Stimulated activated CD4-positive, alpha-beta T cell treated with anti-CD3 and anti-CD28 coated beads, Interleukin-2, amount 100 ng/mL, for 24 hours (primary cell): ENCODE measurements at places on chromosomes 7 and 10.

- no peak for DNase-seq
Observed at GRCh38 chr10:64209561-64209960, 688.4 kb downstream of the REEP3 start.

DNA sequence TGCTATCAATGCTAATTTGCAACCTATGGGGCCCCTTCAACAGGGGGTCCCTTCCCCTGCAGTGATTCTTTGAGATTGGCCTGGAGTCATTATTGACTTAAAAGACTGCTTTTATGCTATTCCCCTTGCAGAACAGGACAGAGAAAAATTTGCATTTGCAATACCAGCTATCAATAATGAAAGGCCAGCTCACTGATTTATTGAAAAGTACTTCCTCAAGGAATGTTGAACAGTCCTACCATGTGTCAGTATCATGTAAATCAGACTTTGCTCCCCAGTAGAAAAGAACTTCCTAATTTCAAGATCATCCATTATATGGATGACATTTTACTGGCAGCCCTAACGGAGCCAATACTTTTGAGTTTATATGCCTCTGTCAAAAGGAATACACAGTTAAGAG, 29.7 kb upstream of the ABCA13 start:
- no peak for DNase-seq

GRCh38 chr7:150857276-150858055, 5.1 kb downstream of the AOC1 start:
- peak; percentile 7 for DNase-seq

GRCh38 chr7:26127411-26127810, 24.6 kb upstream of the NFE2L3 start:
- DNase-seq: no peak

DNA sequence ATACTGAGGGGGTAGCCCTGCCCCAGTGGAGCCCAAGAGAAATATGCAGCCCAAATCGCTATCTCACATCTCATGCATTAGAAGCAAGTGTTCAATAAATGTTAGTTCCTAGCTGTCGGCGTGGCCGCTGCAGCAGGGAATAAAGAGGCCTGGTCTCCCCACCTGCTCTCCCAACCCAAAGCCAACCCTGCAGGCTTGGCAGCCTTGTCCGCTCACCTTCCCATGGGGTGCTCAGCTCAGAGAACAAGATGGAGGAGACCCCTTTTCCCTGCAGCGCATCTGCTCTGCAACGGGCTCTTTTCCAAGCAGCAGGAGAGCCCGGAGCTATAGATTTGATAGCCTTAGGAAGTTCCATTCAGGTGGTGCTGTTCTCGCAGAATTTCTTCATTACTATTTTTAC, 12.0 kb upstream of the DOCK1 start:
- DNase-seq: no peak

DNA sequence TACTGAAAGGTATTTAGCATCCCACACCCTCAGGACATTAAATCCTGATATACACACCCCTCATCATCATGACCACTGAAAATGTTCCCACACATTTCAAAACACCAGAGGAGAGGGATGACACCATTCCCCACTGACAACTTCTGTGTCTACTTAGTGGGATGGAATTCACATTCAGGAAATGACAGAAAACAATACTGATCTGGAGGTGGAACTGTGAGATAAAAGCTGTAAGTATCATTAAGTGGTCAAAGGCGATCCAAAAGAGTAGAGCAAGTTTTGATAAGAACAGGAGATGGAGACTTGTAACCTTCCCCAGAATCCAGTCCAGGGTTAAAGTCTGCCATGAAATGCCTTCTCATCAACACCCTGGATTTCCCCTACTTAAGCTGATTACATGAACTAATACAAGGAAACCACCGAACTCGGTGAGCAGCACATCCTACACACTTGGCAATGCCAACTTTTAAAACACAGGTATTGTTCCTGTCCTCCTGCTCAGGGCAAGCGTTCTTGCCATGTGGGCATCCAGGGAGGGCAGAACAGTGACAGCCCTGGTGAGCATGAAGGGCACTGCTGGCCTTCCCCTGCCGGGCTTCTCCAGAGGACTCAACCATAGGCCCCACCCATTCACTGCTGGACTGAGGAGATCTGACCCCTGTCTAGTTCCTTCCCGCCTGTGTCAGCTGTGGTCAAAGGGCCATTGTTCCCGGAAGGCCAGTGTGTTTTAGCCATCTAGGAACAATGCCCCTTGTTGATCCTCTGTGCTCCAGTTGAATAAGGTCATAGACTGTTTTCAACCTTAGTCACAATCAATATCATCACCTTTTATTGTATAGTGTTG, 85.0 kb downstream of the SGMS1 start:
- DNase-seq: peak; percentile 23

- DNase-seq: no peak
Observed at GRCh38 chr10:52322936-52323335, 8.9 kb downstream of the DKK1 start.

GRCh38 chr7:131211500-131211899, 116.2 kb upstream of the MKLN1 start:
- DNase-seq: no peak

DNA sequence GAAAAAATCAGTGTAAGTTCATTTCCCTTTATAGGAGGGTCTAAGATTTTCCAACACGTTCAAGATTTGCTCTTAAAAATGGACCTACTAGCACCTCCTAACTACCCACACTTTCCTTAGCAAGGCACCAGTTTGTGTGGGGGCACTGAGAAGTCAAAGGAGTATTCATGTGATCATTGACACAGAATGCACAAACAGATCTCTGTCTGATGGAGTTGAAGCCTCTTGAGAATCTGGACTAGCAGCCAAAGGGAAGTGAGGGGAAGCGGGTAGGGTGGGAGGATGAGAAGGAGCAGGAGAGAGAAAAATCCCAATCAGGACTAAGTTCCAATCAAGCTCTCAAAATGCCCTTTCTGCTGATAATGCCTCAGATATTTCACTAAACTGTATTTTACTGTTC, 4.1 kb downstream of the MMS19 start:
- no peak for DNase-seq

DNA sequence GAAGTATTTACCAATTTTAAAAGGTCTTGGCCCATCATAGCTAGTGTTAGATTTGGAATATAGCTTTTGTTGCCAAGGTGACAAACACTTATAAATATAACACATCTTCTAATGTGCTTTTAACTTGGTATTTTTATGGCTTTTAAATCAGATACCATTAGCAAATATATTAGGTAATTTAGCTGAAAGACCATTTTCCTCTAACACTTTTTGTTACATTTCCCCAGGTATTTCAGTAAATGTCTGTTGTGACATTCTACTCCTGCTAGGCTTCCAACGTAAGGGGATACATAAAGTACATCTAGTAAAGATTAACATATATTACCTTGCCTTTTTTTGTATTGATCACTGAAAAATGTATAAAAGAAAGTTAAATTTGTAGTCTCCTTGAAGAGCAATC, 75.0 kb upstream of the SEM1 start:
- DNase-seq: no peak

DNA sequence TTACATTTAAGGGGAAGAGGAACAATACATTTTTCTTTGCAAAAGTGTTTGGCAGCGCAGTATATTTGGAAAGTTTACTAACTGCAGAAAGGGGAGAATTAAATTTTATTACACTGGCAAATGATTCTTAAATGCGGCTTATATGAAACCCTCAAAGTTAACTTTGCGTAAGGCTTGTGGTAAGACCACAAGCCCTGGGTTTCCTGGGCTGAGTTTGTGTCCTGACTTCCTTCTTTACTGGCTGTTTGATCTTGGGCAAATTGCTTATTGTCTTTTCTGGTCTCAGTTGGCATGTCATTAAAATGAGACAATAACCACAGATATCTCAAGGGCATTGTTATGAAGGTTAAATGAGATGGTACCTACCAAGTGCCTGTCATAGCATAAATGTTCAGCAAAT, 106.8 kb downstream of the GLRX3 start:
- no peak for DNase-seq

DNA sequence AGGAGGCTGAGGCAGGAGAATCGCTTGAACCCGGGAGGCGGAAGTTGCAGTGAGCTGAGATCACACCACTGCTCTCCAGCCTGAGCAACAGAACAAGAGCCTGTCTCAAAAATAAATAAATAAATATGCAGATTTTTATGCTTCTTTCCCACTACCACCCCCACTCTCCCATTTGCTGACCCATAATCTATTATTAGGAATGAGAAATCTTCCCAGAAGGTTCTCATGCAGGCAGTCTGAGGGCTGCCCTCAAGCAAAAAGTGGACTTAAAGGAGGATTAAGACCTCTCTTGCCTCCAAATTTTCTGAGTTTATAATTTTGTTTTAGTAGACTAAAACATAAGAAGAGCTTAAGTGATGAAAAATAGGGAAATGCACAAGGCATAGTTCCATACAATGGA, 85.2 kb upstream of the TOMM7 start:
- no peak for DNase-seq

DNA sequence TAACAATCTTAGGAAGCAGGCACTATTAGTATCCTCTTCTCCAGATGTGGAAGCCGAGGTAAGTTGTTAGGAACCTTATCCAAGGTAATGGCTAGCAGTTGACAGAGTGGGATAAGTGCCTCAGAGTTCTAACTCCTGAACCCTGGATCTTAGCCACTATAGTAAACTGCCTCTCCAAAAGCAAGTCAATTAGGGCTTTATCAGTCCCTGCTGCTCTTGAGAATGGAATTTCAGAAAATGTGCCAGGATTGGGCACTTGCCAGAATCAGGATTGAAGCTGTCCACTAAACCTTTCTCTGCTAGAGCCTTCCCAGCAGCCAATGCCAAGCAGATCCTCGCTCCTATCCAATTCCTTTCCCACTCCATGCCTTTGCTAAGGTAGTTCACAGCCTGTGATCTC, 777.5 kb upstream of the POM121L12 start:
- DNase-seq: no peak

- DNase-seq: no peak
Observed at GRCh38 chr10:43258562-43259212, 8.2 kb downstream of the RASGEF1A start.

DNA sequence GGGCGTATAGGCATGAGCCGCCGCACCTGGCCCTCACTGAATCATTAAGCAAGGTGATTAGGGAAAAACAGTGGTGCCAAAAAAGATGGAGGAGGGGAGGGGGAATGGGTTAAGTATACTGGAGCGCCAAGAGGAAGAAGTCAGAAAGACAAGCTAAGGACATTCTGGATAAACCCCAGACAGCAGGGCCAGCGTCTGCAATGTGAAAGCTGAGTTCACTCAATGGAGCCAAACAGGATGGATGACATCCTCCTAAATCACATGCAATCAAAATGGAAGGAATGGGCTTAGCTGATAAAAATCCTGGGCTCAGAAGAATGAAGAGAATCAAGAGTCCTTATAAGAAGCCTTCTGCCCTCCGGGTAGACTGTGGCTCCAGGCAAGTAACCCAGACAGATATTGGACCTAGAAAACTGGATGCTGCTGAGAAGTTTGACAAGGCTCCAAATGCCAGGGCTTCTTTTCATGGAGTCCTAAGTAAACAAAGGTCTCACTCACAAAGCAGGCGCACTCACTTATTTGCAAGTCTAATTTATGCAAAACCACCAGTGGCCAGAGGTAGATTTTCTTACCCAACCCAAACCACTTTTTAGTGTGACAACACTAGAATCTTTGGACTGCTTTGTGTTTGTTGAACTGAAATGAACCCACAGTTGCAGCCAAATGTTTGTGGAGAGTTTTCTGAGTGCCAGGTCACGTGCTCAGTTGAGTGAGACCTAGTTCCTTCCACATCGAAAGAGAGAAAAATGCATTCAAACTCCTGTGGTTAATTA, 519.1 kb upstream of the AUTS2 start:
- no peak for DNase-seq

DNA sequence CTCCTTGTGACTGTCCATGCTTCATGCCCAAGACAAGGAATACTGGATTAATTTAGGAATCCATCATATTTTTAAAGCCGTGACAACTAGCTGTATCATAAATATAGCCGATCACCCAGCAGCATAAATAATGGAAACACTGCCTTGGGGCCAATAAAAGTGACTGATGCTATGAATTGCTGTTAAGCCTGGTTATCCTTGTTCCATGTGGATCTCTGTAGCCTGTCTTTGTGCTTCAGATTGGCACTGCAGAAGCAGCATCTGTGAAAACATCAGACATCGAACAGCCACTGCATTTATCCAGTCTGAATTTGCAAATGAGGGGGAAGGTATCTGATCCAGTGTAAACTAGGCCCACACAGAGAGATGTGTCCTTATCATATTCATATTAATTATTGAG, 1181.8 kb downstream of the SORCS1 start:
- DNase-seq: no peak

DNA sequence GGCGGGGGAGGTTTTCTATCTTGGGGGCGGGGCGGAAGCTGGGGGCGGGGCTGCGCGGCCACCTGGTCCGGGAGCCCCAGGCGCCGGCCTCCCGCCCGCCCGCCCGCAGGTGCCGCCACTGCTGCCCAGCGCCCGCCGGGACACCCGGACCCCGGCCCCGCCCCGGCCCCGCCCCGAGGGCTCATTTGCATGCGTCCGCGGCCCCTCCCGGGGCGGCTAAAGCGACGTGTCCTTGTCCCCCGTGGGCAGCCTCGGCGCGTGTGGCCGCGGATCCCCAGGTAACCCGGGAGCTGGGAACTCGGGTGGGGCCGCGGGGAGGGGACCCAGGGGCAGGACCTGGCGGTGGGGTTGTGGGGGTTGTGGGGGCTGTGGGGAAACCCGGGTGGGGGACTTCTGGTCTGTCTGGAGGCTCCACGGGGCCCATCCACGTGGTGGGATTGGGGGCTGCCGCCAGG, at the start of gene BHLHA15:
TSS of gene BHLHA15 (plus strand) at position 219 of the 455 bp plus-strand sequence. CDS start 871 bp downstream, outside the sequence.
- no peak for DNase-seq

GRCh38 chr10:84158550-84158949, 15.1 kb upstream of the GPR15LG start:
- no peak for DNase-seq

GRCh38 chr10:29370097-29371092, 81.5 kb downstream of the LYZL1 start:
- no peak for DNase-seq

GRCh38 chr10:60299961-60300883, 89.5 kb downstream of the ANK3 start:
- no peak for DNase-seq

DNA sequence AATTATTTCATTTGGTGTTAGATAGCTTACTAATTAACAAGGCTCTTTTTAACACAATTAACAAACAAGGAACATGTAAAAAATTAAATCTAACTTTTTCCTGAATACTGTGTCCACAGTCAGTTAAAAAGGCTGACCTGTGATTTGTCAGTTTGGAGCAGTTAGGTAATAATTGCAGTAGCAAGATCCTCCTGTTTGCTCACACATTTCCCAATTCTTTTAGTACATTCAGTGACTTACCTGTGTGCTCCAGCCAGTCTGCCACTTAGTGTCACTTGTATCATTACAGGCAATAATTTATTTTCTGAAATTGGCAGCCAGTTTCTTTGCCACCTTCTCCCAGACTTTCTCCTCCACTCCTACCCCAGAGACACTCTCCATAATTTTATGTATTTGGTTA, 66.8 kb downstream of the LHFPL3 start:
- no peak for DNase-seq

- no peak for DNase-seq
Observed at GRCh38 chr7:75699993-75700392, 38.7 kb downstream of the HIP1 start.

GRCh38 chr7:144720710-144721109, 115.1 kb downstream of the TPK1 start:
- no peak for DNase-seq
